ENCODE measurements at places on chromosomes 11 and 22. TPM values are rescaled to one million over a fixed set of nuclear protein-coding genes. Genes with fewer than 3 reads are reported as not detected.

DNA sequence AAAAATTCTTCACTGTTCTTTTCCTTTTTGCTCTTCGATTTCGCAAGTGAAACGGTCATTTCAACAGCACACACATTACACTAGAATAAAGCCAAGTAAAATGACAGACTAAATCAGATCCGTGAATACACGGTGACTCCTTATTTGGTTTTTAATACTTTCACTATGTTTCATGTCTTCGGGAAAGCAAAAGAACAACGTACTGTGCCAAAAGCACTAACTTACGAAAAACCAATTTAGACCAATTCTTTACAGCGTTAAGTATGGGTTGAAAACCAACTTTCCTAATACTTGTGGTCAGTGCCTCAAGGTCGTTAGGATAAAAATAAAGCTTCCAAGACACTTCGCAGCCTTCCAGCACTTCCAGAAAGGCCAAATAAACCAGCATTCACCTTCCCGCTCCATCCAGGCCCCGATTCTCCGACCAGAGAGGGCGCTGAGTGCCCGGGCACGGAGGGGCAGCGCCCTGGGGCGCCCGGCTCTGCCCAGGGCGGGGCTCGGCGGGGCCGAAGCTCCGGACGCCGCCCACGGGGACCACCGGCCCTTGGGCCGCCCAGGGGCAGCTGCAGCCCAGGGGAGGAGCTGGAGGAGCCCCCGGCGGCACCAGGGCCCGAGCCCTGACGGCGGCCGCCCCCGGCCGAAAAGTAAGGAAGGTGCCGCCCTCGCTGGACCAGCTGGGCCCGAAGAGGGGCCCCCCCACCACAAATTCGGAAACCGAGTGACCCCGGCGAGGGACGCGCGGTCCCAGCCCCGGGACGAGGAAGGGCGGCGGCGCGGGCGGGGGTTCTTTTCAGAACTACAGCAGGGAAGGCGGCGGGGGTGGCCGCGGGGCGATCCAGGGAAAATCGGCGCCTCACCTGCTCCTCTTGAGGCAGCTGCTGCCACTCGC, 499 bp downstream of the ATL3 start:
- no peak for DNase-seq

- no peak for DNase-seq
Measured at GRCh38 chr22:20771918-20772625, 1.8 kb upstream of the SERPIND1 start.

Gene CNTN5
- total RNA-seq, result not detected

Gene NRGN
- total RNA-seq, result 4.0 TPM

GRCh38 chr11:34978236-34979191, 62.1 kb downstream of the PDHX start:
- DNase-seq, result no peak

Measured in mesenteric fat pad (tissue), 1 donor.